CD4-positive, alpha-beta T cell treated with Interleukin-10 for 1 hour (primary cell): ENCODE measurements at places on chromosomes 7 and 10.

- no peak for DNase-seq
These were observed 260.9 kb downstream of the SDK1 start for GRCh38 chr7:3561932-3562331.

DNA sequence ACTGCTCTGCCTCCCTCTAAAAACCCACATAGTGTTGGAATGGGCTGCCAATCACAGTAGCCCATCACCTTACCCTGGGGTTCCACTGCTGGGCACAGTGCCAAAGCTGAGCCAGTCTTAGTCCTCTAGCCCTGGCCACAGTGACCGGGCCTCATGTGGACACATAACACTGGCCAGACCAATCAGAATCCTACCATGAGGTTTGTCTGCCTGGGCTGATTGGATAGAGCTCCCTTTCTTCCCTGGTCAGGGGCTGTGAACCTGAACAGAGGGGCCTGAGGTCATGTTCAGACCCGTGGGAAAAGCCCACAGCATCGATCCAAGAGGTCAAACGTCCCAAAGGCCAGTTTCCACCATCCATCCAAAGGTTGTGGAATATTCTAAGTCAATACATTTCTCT lies 6.1 kb downstream of the DLG5 start:
- no peak for DNase-seq

DNA sequence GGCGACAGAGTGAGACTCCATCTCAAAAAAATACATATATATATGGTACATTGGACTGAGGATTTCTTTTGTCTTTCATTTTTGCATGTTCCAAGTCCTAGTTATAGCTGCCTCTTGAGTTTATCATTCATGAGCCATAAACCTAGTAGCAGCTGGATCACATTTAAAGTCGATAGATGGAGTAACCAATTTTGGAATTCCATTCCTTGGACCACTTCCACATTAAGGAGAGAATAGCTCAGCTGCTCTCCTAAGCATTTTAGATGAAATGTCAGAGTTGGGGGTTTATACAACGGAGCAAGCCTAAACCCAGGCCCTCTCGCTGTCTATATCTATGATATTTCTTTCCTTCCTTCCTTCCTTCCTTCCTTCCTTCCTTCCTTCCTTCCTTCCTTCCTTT lies 141.2 kb downstream of the LYZL1 start:
- DNase-seq, result no peak

DNA sequence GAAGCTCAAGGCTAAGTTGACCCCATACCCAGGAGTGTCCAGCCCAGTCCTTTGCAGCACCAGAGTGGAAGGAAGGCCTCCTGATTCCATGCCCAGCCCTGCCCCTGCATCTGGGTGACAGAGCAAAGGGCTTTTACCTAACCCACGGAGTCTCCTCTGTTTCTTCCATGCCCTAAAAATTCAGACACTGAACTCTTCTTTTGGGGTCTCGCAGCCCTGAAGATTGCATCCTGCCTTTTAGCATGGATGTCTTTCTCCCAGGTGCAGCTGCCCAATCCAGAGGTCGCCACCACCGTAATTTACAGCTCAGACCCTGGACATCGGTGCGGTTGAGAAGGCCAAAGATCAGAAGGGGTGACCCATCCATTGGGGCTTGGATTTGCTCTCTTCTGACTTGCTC lies 50.8 kb downstream of the CXCL12 start:
- DNase-seq, result no peak

- no peak for DNase-seq
These were observed 178.4 kb downstream of the ARHGAP12 start for GRCh38 chr10:31749981-31750840.

- DNase-seq, result no peak
These were observed 90.3 kb upstream of the FAM133B start for GRCh38 chr7:92680442-92680841.

GRCh38 chr10:110212119-110213006 lies 5.0 kb downstream of the MXI1 start:
- DNase-seq, result peak; percentile 64

- DNase-seq, result no peak
These were observed 495.4 kb upstream of the AKR1E2 start for GRCh38 chr10:4330636-4331035.

GRCh38 chr7:151936207-151936606 lies 20.0 kb upstream of the GALNTL5 start:
- DNase-seq, result peak; percentile 67

- no peak for DNase-seq
These were observed 1.8 kb downstream of the CYP2E1 start for GRCh38 chr10:133528845-133529575.

DNA sequence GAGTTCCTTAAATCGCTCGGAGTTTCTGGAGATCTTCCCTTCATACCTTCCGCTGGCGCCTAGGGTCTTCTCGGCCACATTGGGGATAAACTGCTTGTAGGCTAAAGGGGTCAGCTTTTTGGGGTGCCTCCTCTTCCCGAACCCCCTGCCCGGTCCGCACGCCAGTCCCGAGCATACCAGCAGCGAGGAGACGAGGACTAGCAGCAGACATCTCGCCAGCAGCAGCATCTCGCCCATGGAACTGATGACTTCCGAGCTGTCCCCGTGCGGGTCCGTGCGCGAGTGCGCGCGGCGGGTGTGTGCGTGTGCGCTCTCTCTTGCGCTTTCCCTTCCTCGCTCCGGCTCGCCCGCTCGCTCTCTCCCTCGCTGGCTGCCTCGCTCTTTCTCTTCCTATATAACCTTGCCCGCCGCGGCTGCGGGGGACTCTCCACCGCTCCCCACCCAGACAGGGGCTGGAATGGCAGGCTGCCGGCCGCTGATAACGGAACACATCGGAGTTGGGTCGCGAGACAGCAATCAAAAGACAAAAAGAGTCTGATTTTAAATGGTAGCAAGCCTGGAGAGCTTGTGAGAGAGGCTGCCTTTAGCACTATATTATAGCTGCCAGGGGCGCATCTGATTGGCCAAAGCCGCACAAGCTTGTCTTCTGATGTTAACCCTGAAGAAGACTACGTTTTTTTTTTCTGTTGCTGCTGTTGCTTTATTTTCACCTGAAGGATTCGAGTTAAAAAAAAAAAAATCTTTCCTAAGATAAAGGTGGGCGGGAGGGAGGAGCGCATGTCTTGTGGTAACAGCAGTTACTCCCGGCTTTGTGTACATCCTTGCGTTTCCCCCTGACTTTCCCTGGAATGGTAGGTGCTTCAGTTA lies at the start of gene SHH:
Gene SHH (minus strand): TSS at position 569 of the 867 bp plus-strand sequence. CDS start 341 bp downstream, at position 228.
- DNase-seq, result no peak

DNA sequence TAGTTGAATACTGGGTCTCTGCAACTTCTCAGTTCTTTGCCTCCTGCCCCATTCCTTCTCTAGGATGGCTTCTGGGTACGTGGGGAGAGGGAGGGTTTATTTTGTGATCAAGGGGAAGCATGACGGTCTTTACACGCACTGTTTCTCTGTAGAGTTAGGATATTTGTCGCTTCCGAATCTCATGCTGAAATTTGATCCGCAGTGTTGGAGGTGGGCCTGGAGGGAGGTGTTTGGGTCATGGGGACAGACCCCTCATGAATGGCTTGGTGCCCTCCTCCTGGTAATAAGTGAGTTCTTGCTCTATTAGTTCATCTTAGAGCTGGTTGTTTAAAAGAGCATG lies 311.2 kb downstream of the GALNT17 start:
- no peak for DNase-seq

GRCh38 chr10:35463878-35464277 lies 127.6 kb downstream of the CCNY start:
- no peak for DNase-seq

- DNase-seq, result no peak
These were observed 16.9 kb upstream of the KNDC1 start for GRCh38 chr10:133143200-133143533.

- DNase-seq, result no peak
These were observed 175.4 kb downstream of the CSTF2T start for GRCh38 chr10:51524041-51524440.

DNA sequence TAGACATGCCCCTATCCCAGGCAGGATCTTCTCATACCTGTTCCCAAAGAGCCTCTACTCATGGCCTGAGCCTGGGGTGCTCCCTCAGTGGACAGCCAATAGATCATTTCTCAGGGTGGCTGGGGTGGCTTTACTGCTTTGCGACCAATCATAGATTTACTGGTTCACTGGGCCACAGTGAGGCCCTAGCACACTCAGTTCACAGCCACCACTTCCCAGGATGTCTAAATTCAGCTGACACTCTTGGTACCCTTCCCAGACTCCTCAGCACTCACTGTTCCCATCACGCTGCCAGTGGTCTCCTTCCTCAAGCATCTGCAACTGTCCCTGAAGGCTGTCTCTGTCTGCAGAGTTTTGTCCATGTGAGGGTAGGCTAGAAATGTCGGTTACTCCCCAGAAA lies 50.6 kb downstream of the ARHGAP22 start:
- no peak for DNase-seq

- DNase-seq, result no peak
These were observed 69.5 kb upstream of the ST8SIA6 start for GRCh38 chr10:17523917-17524316.

DNA sequence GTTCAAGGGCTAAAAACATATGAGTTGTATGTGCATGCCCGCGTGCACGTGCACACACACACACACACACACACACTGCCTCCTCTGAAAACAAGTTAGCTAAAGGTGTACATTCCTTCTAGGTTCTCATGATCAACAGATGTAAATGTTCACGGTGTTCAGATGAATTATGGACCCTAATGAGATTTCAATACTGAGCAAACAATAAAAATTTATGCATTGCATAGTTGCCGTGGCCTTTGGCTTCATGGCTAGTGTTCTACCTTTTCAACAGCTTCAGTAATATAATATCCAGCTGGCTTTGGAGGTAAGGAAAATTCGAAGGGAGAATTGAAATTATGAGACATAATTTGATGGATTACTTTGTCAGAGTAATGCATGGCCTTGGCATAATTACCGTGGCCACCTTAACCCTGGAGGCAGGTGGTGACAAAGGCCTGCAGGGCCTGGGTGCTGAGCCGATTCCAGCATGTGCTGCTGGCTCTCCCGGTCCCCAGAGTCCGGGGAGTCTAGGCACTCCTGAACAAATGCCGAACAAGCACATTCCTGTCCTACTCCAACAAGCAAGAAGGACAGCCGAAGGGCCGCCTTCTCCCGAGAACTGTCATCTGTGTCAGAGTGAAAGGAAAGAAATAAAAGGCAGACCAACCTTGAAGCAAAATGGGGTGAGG lies 166.6 kb upstream of the TCF7L2 start:
- DNase-seq, result no peak

DNA sequence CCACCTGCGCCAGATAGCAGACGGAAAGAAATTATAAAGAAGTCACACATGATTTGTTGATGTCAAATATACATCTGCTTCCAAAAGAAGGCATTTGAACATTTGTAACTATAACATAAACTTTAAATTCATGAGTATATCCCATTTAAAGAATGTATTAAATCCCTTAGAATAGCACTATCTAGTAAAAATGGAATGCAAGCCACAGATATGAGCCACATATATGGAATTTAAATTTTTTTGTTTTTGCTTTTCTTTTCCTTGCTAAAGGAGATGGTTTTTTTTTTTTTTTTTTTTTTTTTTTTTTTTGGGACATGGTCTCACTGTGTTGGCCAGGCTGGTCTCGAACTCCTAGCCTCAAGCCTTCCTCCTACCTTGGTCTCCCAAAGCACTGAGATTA lies 730.8 kb downstream of the PHTF2 start:
- DNase-seq, result no peak

GRCh38 chr10:124048371-124049290 lies 44.8 kb downstream of the CHST15 start:
- DNase-seq, result no peak

GRCh38 chr10:70568781-70569495 lies 33.6 kb downstream of the PRF1 start:
- no peak for DNase-seq

DNA sequence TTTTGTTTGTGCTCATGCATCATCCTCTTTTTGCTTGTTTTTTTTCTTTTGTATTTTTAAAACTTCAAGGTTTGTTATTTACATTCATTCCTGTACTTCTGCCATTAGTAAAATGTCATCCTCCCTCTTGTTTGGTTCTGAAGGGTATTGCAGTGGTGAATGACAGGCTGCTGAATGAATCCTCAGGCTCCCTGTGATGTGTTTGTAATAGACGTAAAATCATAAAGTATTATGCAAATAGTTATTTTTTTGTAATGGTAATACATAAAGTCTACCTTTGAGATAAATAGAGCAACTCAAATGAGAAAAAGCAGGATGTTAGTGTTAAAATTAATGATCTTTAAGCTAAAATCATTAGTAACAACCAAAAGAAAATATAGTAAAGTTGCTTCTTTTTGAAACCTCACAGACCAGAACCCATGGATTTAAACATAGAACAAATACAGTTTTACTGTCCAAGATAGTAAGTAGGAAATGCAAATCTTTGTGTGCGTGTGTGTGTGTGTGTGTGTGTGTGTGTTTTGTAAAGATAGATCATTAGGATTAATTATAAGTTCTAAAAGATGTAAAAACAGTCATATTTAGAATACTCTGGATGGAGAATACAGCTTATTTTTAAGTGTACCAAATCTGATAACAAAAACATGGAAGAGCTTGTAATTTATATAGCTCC lies 4.5 kb downstream of the GLCCI1 start:
- no peak for DNase-seq

GRCh38 chr10:120387326-120387725 lies 69.7 kb upstream of the PLPP4 start:
- DNase-seq, result no peak

GRCh38 chr7:80480566-80480965 lies 31.3 kb downstream of the GNAT3 start:
- no peak for DNase-seq

DNA sequence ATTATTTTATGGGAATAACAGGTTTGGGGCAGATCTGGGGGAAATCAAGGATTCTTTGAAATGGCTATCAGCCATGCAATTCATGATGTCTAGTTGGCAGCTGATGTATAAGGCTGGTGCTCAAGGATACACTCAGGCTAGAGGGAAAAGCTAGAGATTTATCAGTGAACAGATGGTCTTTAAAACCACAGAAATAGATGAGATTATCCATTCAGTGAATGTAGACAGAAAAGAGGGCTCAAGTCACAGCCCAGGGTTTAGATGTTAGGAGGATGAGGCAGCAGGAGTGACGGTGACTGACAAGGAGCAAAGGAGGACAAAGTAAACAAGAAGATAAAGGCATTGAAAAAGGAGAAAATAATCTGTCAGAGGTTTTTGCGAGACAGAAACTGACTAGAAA lies 238.7 kb downstream of the CDK14 start:
- no peak for DNase-seq

DNA sequence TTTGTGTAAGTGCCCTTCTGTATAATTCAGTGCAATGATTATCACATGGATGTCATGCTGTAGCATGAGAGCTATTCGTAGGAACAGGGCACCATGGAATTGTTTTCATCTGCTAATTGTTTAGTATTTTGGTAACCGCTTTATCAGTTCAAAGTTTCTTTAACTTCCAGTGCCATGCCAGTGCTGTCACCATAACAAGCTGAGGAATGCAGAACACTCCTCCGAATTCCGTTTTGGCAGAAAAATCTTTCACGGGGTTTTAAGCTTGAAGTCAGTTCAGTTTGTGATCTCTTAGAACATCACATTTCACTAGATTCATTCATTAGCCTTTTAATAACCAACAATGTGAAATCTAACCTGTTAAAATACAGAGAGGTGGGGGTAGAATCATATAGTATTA lies 117.2 kb upstream of the SEMA3C start:
- no peak for DNase-seq

GRCh38 chr7:18824157-18824556 lies 293.3 kb downstream of the TWIST1 start:
- DNase-seq, result no peak

- peak; percentile 14 for DNase-seq
These were observed 1.8 kb downstream of the PFKP start for GRCh38 chr10:3068968-3069737.
